ENCODE measurements at places on chromosomes 2 and 18. TPM values are rescaled to one million over a fixed set of nuclear protein-coding genes. Genes with fewer than 3 reads are reported as not detected.

The PJVK gene
- 4.3 TPM for total RNA-seq

The REG3G gene
- total RNA-seq = not detected

The CNOT11 gene
- 67.7 TPM for total RNA-seq

The PSMG2 gene
- 89.6 TPM for total RNA-seq

- no peak for DNase-seq
Measured at GRCh38 chr2:239853706-239854327, 171.3 kb downstream of the NDUFA10 start.

- peak; percentile 13 for DNase-seq
Measured at GRCh38 chr18:67199993-67200617, 316.4 kb downstream of the DSEL start.

DNA sequence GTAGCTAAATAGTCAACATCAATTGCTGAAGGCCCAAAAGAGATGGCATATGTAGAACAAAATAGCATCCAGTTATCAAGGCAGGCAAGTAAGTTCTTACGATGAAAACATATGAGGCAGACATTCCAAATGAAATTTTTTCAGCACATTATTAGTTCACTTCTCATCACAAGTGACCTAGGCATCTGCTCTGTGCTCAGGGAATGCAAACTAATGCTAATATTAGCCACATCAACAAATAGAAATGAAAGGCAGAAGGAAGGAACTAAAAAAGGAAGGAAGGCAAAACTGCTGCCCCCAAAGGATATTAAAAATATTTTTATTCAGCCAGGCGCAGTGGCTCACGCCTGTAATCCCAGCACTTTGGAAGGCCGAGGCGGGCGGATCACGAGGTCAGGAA, 51.2 kb upstream of the ROCK1 start:
- no peak for DNase-seq

DNA sequence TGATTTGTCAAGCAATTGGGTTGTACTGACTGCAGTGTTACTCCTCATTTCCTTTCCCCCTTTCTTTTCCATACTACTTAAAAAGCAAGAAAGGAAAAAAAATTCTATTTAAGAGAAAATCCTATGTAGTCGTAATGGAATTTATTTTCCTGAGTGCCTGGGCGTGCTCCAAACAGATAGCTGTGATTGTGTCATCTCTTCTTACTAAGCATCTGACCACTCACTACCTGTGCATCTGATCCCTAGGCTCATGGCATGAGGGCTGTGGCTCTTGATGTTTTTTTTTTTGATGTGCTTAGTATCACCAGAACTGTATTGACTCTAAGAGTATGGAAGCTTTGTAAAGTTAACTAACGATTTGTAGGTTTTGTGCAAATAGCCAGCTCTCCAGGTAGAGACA, 19.0 kb downstream of the CRIM1 start:
- no peak for DNase-seq

DNA sequence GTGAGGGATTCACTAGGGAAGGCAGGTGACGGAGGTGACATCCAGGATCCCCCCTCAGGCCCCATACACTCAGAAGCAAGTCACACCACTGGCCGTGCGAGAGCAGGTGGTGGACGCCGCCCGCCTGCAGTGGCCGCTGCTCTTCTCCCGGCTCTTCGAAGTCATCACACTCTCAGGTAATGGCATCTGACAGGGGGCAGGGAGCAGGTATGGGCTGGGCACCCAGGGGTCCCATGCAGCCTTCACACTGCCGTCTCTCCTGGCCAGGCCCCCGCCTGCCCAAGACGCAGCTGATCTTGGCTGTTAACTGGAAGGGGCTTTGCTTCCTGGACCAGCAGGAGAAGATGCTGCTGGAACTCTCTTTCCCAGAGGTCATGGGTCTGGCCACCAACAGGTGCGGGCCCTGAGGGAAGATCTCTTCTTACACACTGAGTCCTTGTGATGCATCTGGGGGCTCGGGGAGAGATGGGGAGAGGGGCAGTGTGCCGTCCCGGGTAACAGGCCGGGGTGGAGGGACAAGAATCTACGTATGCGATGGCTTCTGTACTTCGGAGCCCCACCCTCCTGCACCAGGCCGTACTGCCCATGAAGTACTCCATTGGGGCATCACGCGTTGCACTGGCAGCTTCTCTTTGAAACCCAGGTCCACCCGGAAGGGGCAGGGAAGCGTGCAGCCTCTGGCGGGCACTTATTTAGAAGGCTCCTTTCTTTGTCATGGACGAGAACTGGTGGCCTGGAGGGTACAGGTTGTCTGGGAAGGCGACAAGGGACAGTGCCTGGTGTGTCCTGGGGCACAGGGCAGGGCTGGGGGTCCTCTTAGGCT, 18.8 kb upstream of the GPR17 start:
- DNase-seq = no peak

DNA sequence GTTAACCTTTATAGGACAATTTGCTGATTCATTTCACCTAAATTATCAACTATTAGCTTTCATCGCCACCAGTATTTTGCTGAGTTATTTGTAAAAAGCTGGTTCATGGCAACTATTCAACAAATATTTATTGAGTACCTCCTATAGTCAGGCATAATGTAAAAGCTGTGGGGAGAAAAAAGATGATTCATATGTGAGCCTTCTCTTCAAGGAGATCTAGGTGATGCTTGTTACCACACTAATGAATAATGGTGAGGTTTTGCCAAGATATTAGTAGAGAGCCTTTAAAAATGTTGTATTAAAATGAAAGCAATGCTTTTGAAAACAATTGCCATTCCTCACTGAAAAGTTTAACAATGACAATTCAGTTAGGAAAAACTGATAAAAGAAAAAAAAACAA, 187.8 kb downstream of the ANKRD44 start:
- no peak for DNase-seq

- DNase-seq = no peak
Measured at GRCh38 chr2:174013315-174013751, 48.2 kb upstream of the SP3 start.

- no peak for DNase-seq
Measured at GRCh38 chr2:34291076-34291475, 692.0 kb upstream of the FAM98A start.

- no peak for DNase-seq
Measured at GRCh38 chr18:10094655-10095054, 180.8 kb downstream of the VAPA start.

DNA sequence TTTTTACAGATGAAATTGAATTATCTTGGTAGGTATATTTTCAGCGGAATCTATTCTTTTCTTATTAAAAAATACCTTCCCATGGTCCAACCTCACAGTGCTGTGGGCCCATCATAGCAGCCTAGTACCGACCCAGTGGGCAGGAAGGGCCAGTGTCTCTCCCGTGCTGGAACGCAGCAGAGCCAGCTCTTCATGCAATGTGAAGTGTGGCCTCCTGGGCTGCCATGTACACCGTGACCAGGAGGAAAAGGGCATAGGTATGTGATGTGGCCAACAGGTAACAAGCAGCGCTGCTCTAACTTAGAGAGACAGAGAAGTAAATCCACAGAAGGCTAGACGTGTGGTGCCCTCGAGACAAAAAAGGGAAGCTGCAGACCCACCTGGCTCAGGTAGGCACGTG, 221.1 kb upstream of the SALL3 start:
- DNase-seq = no peak

DNA sequence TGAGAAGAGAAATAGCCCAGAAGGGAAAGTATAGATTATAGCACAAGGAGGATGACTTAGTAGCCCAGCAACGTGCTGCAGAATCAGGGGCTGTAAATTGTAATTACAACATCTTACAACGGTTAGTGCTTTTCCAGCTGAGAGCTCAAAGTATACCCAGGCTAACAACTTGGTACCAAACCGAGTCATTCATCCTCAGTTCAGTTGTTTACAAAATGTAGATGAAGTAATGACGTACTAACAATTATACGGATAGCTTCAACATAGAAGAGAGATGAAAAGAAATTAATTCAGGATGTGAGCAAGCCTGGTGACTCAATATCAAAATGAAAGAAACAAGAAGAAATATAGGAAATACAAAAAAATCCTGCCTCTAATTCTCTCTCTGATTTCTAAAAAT, 99.2 kb downstream of the DYNAP start:
- no peak for DNase-seq

- no peak for DNase-seq
Measured at GRCh38 chr18:23387265-23387664, 65.8 kb upstream of the RIOK3 start.

DNA sequence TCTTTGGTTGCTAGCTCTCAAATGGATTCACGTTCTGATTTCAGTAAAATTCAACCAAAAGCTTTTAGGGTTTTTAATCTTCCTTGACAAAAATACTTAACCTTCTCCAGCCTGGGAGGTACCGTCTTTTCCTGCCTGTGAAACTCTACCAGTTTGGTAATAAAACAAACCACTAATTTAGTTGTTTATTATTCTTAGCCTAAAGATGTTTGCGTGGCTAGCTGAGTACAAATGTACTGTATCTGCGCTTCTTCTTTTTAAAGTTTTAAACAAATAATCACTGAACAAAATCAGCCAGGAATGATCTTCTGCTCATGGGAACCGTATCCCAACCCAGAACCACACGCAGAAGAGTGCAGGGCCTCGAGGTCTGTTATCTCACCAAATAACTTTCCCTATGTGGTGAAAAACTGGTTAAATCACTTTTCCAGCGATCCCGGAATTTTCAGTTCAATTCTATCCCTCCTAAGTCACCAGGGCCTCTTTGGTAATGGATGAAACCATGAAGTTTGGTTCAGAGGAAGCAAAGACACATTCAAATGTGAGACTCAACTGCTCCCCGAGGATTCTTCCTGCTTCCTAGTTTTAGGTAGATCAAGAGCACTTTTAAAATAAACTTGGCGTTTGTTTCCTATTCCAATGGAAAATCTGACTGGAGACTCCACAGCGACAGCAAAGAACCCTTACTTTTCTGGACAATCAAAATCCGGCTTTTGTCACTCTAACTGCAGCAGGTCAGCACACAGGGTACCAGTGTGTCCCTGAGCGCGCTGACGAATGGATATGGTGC, 36.1 kb downstream of the BCL2 start:
- DNase-seq = no peak

DNA sequence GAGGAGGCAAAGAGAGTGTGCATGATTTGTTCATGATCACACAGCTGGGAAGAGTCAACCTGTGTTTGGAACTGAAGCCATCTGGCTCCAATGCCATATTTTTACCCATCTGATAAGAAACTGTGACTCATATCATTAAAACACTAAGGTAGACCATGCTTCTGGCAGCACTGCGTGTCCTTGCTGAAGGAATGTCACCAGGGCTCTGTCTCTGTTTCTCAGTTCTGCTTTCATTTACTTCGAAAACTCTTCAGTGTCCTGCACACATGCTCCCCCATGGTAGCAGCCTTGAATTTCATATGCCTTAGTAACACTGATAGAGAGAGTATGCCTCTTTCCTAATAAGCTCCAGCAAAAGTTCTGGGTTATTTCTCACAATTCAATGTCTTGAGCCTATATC, 830.4 kb downstream of the DCDC2C start:
- no peak for DNase-seq

GRCh38 chr2:16165518-16166326, 225.4 kb downstream of the MYCN start:
- DNase-seq = no peak

GRCh38 chr2:238489896-238490295, 63.2 kb downstream of the ASB1 start:
- DNase-seq = no peak

GRCh38 chr2:37670378-37671008, 949 bp downstream of the CDC42EP3 start:
- no peak for DNase-seq

Measured in Calu3 (cell line).